ENCODE measurements at places on chromosomes 3 and 15.

DNA sequence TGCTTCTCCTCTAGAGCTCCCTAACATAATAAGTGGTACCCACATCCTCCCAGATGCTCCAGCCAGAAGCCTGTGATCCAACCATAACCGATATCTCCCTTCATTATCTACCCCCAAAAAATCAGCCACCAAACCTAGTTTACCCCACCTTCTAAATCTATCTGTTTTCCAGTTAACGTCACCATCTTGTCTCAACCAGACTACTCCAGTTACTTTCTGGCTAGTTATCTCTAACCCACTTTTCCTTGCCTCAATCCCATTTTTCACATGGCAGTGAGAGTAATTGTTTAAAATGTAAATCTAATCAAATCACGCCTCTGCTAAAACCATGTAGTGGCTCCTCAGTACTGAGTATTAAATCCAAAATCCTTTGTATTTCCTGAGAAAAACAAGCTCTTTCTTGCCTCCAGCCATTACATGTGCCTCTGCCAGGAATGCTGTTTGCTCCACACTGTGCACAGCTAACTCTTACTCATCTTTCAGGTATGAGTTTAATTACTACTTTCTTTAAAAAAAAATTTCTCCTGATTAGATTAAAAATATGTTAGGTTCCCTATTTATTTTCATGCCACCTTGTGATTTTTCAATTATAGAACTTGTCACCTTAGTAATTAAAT, 15.4 kb downstream of the CCDC54 start:
- no peak for DNase-seq

- DNase-seq, result no peak
These were observed 2.7 kb downstream of the ZMAT3 start for GRCh38 chr3:179068779-179069530.

- no peak for DNase-seq
These were observed 60.4 kb downstream of the MLH1 start for GRCh38 chr3:37053753-37054152.

- no peak for DNase-seq
These were observed 12.4 kb downstream of the RETNLB start for GRCh38 chr3:108744762-108745161.

DNA sequence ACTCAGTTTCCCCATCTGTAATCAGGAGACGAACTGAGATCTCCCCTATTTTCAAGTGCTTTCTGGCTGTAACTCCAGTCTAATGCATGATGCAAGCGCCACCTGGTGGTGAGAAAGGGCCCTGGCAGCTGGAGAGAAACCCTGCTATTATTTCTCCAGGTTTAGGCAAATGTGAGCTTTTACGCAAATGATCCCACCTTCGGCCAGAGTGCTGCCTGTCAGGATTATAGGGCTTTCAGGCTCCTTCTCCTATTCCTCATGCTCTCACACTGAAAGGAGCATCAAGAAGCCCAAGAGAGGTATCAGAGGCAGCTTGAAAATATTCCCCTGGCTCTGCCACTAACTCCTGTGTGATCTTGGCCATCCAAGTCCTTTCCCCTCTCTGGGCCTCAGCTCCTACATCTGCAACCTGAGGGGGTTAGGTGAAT, 93.9 kb upstream of the RASGRF1 start:
- peak; percentile 27 for DNase-seq

- DNase-seq, result no peak
These were observed 51.4 kb upstream of the LIPC start for GRCh38 chr15:58380280-58380945.

DNA sequence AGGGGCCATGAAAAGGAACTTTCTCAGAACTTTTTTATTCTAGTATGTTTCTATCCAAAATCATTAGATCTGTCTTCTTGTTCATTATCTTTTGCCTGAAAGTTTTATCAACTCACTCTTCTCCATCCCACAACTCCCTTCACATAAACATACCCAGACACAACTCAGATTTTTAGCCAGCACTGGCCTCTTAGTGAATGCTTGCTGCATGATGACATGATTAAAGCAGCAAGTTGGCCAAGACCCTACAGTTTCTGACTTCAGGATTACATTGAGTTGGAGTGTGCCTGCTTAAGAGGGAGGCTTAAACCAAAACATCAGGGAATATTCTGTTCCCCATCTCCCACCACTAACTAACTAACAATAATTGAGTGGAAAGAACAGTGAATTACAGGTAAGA, 38.1 kb downstream of the PLSCR2 start:
- DNase-seq, result no peak

DNA sequence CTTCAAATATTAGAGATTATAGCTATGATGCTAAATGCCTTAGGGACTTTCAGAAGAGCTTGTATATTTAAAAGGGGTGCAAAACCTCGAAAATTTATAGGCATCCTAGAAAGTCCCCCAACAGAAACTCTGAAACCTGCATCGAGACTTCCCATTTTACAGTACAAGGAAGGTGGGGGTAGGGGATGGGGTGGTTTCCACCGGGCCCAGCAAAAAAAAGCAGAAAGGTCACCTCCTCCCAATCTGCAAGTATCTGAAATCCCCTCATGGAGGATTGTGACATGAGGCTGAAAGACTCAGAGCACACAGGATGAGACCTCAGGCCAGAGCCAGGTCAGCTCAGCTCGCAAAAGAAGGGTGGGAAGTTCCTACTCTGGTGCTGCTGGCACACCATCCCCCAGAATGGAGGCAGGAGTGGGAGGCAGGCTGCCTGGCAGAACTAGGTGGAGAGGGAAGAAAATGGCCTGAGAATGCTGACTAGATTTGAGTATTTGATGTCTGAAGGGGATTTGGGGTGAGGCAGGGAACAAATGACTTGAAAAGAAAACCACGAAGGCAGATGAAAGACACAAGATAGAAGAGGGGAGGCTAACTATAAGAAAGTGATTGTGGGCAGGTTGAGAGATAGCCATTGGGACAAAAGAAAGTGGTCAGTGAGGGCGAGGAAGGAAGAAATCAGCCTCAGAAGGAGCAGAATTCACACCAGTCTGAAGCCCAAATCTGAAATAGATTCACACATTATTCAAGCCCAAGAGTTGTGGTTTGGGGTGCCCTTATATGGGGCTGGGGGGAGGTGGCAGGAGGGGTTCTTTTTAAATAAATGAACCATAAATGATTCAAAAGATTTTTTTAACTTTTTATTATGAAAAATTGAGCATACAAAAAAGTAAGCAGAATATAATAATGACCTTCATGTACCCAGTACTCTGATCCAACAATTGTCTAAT, 22.5 kb upstream of the TSC22D2 start:
- no peak for DNase-seq

DNA sequence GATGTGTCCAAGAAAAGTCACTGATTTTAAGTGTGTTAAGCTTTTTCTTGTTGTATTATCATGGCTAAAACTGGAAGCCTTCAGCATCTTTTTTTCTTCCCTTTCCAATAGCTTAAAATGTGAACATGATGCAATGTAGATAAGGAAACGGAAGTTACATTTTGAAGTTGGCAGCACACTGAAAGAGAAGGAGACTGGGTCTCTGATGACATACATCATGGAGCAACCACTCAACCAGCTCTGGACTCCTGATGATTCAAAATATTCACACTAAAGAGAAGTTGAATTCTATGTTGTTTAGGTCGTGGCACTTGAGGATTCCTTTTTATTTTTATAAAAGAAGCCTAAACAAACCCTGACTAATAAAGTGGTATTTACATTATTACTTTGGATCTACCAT, 488.3 kb upstream of the ALCAM start:
- no peak for DNase-seq

DNA sequence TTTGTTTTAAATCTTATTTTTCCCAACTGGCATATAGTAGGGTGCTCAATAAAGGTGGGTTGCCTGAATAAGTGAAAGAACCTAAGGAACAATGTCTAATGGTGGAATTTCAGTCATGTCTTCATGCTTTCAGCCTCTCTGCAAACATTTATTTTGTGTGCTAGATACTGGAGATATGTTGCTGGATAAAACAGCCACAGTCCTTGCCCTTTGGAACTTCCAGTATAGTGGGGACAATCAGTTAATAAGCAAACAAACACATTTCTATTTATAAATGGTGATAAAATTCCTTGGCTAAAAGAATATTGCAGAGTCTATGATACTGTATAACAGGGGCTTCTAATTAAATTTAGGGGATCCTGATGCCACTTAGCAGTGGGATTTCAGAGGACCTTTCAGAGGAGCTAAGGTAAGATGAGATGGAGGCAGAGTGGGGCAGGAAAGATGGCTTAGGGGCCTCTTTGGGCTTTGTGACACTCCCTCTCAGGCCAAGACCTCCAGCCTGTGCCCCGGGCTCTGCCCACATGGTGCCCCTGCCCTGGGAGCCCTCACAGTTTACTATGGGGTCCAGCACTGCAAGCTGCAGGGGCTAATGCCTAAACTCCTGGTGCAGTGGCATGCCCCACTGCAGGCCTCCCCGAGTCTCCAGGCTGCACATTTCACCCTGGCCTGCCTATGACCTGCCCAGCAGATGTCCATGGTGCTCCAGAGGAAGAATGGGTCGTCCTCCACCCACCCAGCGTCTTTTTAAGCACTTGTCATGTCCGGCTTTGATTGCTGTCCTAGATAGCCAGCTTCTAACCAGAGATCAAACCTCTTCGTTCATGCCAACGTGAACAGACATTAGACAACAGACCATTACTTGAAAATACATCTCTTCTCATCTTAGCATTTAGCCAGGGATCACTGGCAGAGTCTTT, 61.6 kb upstream of the PRR23C start:
- DNase-seq, result no peak

- no peak for DNase-seq
These were observed 49.2 kb upstream of the NMD3 start for GRCh38 chr3:161171639-161172552.

DNA sequence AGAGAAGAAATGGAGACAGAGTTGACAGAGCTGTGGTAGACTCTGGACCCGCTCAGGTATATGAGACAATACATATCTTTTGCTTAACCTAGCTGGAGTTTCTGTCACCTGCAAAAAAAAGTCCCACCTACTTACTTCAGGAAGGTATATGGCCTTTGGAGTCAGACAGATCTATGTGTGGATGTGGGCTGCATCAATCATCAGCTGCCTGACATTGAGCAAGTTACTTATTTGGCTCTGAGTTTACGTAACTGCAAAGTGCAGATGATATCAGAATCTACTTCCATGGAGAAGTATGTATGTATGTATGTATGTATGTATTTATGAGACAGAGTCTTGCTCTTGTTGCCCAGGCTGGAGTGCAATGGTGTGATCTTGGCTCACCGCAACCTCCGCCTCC, 124.3 kb downstream of the MYLK start:
- DNase-seq, result no peak

GRCh38 chr3:11465744-11466616, 177.7 kb downstream of the VGLL4 start:
- no peak for DNase-seq

DNA sequence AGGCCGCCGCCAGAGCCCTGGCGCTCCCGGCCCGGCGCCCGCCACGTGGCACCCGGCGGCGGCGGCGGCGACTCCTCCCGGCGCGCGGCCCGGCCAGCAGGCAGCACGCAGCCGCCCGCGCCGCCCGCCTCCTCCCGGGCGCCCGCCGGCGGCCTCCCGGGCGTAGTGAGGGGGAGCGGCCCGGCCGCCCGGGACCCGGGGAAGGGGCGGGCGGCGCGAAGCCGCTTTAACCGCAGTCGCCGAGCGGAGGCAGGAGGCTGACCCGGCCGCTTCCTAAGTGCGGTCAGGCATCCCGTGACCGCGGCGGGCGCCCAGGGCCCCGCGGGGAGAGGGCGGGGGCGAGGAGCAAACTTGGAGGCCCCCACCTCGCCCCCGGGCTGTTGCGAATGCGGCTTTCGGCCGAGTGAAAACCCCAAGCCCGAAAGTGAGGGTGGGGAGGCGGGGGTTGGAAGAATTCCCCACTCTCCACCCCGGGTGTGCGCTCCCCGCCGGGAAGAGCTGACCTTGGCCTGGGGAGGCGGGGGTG, 1.7 kb upstream of the HES1 start:
- DNase-seq, result no peak

DNA sequence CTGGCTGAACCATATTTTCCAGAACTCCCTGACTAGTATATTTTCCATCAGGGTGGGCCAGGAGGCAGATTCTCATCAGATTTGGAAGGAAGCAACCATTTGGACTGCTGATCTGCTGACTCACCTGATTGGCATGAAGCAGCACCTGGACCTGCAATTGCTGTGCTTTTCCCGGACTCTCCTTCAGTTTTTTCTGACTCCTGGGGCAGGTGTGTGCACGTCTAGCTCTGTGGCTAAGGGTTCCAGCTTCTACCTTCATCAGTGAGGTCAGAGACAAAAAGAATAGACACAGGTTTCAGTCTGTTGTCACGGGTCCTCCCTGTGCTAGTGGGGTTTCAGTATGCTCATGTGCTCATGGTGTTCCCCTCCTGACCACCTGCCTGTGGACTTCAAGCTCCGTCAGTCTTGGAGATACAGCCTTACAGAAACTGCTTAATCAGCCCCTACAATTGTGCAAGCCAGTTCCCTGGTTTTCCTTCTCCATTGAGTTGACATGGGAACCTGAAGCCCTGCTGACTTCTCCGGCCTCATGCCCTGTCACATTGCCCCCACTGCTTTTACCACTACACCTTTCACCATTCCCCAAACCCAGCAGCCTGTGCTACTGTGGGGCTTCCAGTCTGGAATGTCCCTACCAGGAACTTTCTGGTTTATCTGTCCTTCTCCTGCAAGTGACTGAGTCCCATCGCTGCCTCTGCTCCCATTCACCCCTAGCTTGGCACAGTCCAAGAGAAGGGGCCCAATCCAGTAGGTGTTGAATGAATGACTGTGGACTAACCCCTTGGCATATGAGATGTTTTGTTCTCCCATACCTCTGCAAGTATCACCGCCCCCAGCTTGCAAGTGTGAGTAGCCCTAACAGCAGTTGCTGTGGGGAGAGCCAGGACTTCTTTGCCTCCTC, 31.7 kb downstream of the HMCES start:
- no peak for DNase-seq

DNA sequence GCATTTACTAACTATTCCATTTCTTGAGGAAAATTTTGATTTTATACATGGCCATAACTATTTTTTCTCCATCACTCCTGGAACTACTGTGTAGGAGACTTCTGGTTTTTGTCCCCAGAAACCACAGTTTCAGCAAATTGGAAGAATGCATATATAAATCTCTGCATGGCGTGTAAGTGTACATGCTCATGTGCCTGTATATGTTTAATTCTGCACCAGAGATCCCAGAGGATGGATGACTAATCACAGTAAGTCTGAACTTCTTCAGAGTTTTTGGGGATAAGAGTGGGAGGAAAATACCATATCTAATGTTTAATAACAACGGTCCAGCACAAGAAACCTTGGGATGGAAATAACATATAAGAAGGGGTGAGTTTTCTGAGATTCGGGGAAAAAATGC, 10.9 kb upstream of the COL6A6 start:
- DNase-seq, result no peak

DNA sequence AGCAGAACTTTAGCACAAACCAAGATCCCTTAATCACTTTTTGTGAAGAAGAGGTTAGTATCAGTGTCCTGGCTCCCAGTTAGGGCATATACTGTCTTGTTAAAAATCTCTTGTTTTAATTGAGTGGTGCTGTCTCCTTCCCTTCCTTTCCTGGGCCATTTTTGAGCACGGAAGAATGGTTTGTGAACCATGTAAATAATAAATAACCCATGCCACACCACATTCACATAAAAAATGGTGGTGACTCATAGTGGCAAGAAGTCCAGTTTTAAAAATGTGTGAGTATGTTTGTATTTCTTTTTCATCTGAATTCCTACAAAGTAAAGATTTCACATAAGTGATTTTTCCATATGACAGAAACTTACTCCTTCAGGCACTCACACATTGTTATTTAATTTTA, 59.1 kb upstream of the SPRED1 start:
- DNase-seq, result no peak
